ENCODE measurements at places on chromosomes 1 and 21.

GRCh38 chr1:204975568-204976235 lies 67.3 kb upstream of the CNTN2 start:
- DNase-seq, result no peak

- no peak for DNase-seq
Observed at GRCh38 chr1:61865646-61866220, 123.5 kb downstream of the PATJ start.

GRCh38 chr1:36846357-36846756 lies 188.0 kb downstream of the GRIK3 start:
- DNase-seq, result no peak

DNA sequence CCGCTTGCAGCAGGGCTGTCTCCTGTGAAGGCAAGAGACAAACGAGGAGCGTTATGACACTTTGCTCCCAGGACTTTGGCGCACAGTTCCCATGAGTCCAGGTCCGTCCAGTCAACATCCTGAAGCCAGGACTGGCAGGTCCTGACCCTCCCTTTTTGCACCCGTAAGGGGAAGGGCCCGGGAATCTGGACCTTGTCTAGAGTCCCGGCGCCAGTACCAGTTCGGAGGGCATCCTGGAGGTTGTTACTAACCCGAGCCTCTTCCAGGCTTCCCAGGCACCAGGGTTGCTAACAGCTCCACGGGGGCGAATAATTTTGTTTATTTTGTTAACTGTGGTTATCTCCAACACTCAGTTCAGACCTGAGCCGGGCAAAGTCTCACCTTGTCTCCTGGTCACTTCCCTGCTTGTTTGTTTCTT lies 682 bp upstream of the RWDD3 start:
- peak; percentile 18 for DNase-seq

- no peak for DNase-seq
Observed at GRCh38 chr1:42758641-42759040, 8.2 kb downstream of the P3H1 start.

GRCh38 chr21:39601187-39601928 lies 11.4 kb upstream of the B3GALT5 start:
- no peak for DNase-seq

DNA sequence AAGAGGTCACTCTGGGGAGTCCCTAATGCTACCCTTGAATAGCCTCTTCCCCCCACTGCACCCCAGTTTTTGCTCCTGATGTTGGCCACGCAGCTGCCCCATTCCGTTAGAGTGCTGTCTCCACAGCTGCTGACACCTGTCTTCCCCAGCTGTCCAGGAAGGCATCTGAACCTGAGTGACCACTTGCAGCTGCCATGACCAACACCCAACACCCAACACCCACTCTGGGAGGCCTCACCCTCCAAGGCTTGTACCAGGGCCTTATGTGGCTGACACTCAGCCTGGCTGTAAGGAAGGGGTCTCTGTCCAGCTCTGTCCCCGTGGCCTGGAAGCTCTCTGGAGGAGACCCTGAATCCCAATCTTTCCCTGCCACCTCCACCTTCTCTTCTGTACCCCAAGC lies 26.7 kb upstream of the LDLRAP1 start:
- no peak for DNase-seq

- no peak for DNase-seq
Observed at GRCh38 chr1:40630488-40631223, 34.8 kb downstream of the RIMS3 start.

DNA sequence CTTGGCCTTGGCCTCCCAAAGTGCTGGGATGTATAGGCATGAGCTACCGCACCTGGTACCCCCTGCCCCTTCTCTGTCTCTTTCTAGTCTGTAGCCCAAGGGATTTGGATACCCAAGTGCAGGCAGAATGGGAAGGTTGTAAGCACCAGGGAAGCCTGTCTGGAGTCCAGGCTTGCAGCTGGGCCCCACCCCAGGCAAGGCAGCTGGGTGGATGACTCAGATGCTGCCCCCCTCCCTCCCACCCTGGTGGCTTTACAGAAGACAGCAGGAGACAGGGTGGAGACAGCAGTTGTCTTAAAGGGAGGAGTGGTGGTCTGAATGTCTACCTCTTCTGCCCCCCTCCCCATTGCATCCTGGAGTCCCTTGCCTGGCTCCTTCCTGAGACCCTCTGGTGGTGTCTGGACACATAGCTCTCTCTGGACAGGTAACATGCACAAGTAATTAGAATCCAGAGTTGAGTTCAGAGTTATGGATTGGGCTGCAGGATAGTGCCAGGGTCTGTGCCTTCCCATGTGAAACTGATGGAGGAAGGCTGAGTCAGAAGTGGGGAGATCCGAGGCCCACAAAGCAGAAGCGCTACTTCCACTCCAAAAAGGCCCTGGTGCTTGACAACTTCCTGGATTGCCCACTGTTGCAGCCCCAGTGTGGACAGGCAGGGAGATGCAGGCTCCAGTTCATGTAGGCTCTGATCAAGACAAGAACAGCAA lies 5.1 kb downstream of the LMNA start:
- DNase-seq, result no peak

- DNase-seq, result no peak
Observed at GRCh38 chr1:102861247-102861646, 247.1 kb downstream of the COL11A1 start.

- no peak for DNase-seq
Observed at GRCh38 chr1:200150006-200150405, 122.5 kb downstream of the NR5A2 start.

DNA sequence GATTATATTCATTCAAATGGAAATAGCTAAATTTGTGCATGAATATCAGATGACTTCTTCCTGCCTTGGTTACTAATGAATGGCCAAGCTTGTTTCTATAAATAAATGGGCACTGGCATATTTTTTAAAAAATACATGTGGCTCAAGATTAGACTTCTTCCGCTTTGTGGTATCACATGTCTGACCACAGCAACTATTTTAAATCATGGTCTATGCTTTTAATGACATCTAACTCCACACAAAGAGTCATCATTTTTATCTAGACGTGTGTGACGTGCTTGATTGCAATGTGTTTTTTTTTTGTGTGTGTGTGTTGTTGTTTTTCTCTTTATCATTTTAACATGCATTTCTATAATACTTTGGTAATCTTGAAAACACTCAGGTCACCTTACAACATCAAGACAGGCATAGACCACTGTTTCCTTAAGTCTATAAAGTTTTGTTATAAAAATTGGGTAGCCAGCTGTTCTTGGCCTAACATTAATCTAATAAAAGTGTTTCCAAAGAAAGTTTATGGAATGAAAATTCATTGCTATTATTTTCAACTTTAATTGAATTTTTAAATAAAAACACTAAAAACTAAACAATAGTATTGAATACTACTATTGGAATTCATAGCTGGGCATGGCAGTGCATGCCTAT lies 29.5 kb downstream of the RGS1 start:
- DNase-seq, result no peak

DNA sequence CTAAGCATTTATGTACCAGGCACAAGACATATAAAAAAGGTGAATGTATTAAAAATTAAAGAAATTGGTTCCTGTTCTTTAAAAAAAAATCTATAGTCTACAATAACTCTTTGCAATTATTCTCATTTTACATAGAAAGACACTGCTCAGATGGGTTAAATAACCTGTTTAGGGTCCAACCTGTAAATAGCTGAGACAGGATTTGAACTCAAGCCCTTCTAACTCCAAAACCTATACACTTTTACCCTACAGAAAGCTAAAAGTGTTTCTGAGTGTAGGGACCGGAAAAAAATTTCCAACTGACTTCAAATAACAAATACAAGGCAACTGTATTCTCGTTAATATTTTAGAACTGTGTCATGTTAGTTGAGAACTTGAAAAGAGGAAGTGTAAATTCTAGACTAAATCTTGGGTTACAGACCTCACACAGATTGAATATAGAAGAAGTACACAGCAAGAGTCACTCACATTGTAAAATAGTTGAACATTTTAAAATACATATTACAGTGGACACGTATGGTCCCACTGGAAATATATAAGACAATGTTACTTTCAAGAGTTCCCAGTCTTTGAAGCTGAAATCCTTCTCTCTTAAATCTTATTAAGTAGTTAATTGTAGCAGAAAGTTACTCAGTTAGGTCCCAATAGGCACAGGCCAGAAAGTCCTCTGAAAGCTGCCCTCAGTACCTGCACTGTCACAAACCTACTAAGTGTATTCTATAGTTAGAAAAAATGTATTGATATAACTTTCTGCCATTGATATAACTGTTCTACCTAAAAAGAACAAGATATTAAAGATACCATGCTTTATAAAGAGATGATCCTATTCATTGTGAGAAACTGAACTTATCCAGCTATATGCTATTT lies 7.3 kb downstream of the EDEM3 start:
- no peak for DNase-seq

- no peak for DNase-seq
Observed at GRCh38 chr1:228944296-228944695, 209.0 kb downstream of the RHOU start.

GRCh38 chr1:35555212-35555584 lies 2.0 kb downstream of the KIAA0319L start:
- no peak for DNase-seq

DNA sequence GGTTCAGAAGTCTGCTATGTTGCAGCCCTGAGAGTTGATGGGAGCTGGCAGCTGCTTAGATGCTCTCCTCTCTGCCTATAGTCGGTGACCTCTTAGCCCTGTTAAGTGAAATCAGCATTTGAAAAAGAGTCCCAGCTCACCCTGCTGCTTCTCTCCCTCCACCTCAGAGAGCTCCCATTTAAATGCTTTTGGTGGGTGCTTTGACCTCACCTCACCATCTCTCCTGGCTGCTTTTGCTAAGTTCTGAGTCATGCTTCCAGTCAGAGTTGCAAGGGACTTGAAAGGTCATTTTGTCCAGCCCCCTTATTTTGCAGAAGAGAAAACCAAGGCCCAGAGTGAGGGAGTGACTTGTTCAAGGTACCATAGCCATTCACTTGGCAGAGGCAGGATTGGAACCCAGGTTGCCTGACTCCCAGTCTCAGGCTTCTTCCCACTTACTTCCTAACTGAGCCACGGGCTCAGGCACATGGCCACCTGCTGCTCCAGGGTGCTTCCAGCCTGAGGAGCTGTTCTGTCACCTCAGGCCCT lies 3.3 kb downstream of the MAPKAPK2 start:
- DNase-seq, result no peak

DNA sequence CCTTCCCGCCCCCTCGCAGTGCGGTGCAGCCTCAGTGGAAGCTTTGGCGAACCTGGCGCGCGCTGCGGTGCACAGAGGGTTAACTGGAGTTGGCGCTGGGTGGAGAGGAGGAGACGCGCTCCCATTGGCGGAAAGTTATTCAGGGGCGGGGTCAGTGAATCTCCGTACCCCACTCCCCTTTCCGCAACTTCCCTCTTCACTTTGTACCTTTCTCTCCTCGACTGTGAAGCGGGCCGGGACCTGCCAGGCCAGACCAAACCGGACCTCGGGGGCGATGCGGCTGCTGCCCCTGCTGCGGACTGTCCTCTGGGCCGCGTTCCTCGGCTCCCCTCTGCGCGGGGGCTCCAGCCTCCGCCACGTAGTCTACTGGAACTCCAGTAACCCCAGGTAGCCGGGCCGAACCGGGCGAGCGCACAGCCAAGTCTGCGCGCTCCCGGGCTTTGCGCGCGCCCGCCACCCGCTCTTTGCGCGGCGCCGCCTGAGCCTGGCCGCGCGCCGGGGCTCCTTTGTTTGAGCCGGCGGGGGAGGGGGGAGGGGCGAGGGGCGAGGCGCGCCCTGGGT lies at the start of gene EFNA4:
Gene EFNA4 (plus strand): TSS at position 191 of the 561 bp plus-strand sequence. CDS start 84 bp downstream, at position 275.
- DNase-seq, result peak; percentile 94

DNA sequence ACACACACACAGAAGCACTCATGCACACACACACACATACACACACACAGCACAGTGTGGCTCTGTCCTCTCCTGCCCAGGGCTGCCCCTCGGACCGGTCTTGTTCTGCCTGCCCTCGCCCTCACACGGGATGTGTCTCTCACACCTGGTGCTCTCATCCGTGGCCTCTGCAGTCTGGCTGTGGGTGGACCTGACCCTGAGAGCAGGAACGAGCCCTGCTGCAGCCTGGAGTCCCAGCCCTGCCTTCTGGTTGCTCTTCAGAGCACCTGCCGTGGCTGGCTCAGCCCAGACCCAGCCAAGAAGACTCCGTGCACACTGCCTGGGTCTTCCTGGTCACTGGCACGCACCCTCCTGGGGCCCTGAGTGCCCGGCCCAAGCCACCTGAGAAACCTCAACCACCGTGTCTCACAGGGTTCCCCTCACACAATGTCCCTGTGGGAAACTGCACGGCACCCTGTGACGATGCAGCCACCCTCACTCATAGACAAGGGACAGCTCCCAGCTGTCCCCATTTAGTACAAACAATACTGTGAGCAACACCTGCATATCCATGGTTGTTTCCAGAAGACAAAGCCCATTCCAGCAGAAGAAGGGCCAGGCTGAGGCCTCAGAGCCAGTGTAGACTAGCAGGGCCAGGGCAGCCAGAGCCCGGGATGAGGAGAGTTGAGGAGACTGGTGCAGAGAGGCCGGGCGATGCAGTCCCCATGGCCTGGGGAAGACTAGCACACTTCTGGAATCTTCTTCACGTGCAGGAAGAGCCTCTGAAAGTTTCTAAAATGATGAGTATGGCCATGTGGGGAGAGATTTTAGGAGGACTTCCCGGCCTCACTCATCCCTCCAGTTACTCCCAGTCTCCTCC lies 234.0 kb downstream of the NPHP4 start:
- no peak for DNase-seq

- no peak for DNase-seq
Observed at GRCh38 chr1:246005067-246005466, 502.0 kb downstream of the SMYD3 start.

DNA sequence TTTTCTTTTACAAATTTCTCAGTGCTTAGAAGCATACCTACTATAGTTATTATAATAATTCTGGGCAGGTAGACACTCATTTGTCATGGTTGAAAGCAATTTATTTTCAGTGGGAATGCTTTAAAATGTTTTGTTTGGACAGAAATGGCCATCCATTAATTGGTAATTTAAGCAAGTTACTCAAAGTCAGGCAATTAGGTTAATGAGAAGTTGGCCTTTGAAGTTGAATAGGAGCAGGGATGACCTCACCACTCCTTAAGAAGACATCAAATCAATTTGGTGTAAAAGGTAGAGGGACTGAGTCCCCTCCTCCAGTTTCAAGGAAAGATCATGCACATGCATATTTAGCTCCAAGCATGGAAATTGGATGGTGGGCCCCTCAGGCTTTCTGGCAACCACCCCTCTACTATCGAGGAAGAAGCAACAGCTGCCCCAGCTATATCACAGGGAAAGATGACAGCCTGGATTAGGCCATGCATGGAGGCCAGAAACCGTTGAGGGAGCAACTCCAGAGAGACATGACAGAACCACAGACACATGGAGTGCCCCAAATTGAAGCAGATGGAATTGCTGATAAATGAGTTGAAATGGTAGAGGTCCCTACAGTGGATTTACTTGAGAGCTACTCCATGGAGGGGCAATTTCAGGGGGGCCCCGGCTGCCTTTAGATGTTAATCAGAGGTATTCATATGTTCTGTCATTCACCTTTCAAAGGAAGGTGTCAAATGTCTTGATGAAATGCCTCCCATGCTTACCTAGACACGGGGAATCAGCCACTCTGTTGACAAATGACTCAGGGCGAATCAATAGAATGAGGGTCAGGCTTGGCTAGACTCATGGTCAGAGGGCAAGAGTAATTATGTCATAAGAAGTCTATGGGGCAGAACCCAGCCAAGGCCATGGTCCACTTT lies 26.7 kb downstream of the HLX start:
- DNase-seq, result no peak

- no peak for DNase-seq
Observed at GRCh38 chr1:37134599-37134998, 100.3 kb upstream of the GRIK3 start.

All from left lung (tissue), 14 donors.